Stimulated activated CD4-positive, alpha-beta T cell treated with anti-CD3 and anti-CD28 coated beads, TNF-alpha, amount 100 ng/mL, for 4 hours (primary cell): ENCODE measurements at places on chromosomes 4 and X.

DNA sequence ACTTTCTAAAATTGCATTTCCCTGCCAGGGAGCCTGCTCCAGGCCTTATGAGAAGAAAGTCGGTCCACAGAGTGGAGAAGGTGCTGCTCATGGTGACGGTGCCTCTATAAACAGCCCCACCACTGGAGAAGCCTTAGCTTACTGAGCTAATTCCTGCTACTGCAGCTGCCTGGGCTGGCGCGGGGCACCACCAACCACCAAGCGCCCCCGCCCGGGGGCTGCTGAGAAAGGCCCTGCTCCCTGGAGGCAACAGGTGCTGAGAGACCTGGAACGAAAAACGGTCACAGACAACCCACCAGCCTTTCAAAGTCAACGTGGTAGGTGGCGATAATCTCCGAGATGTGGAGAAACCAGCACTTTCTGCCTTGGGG is 2.9 kb downstream of the HCFC1 start:
- DNase-seq: no peak

DNA sequence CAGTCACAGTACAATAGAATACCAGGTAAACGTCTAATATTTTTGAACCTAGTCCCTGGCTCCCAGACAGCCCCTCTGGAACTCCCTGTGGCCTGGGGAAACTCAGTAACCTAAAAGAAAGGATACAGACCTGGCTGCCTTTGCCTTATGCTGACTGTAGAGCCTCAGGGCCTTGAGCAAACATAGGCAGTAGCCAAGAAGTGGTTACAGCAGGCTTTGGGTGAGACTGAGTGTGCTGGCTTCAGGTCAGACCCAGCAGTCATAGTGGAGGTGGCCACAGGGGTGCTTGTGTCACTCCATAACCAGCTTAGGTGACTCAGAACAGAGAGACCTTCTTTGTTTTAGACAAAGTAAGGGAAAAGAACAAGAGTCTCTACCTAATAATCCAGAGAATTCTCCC is 141.8 kb upstream of the PRDX4 start:
- no peak for DNase-seq

DNA sequence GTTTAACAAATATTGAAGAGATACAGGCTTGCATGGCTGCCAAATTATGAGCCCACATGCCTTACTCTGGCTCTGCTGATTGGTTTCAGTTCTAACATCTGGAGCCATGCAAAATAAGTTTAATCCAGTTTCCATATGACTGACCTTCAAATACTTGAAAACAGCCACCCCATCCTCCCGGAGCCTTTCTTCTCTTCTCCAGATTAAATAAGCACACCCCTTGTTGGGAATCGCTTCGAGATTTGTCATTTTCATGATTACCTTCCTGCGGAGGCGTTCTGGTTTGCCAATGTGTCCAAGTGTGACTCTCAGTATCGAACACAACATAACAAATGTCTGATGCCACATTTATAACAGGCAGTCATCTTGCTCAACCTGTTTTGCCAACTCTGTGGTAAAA is 101.6 kb upstream of the JADE1 start:
- DNase-seq: no peak

DNA sequence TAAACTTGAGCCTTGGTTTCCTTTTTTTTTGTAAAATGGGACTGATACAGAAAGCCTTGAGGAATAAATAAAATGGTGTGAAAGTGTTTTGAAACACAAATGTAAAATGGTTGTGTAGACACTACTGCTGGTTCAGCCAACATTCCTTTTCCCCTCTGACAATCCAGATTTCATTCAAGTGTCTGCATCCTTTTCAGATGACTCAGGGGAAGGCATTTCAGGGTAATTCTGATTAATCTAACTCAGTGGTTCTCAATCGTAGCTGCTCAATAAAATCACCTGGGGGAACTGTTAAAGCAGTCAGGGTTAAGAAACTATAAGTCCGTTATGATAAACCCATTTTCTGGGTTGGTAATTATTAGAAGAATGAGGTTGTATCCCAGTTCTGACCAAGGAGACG is 4.6 kb downstream of the ARHGAP10 start:
- no peak for DNase-seq
